Stimulated activated CD8-positive, alpha-beta memory T cell treated with anti-CD3 and anti-CD28 coated beads, Interleukin-15, amount 100 ng/mL, for 48 hours (primary cell): ENCODE measurements at places on chromosomes 12 and 14.

GRCh38 chr14:96906434-96906833, 109.3 kb downstream of the VRK1 start:
- DNase-seq, result no peak

DNA sequence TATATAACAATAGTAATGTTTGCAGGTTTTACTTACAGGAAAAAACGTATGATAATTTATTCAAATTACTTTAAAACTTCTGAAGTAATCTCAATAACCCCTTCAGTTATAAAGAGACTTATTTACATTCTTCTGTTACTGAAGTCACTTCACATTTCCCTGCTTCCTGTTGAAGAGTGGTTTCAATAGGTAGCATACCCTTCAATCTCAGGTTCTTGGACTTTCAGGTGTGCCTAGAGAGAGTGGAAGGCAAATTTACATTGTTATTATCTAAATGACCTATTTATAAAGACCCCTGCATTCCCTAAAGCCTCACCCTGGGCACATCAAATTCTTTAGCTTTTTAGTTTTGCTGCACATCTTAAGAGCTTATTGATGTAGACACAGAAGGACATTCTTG, 137.6 kb upstream of the AEBP2 start:
- no peak for DNase-seq

DNA sequence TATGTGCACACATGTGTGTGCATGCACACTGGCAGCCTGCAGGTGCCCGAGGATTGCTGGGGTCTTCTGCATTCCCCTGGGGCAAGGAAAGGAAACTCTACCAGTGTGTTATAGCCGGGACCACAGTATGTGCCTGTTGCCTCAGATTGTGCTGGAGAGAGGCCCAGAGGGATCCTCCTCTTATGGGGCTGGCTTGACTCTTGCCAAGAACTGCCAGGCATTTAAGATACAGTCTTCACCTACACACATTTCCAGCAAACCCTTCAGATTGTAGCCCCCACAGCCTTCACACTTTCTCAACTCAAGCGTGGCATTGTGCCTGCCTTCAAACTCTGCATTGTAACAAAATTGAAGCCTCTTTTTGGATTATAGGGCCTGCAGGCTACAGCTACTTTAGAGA, 176.7 kb upstream of the DYRK2 start:
- no peak for DNase-seq

DNA sequence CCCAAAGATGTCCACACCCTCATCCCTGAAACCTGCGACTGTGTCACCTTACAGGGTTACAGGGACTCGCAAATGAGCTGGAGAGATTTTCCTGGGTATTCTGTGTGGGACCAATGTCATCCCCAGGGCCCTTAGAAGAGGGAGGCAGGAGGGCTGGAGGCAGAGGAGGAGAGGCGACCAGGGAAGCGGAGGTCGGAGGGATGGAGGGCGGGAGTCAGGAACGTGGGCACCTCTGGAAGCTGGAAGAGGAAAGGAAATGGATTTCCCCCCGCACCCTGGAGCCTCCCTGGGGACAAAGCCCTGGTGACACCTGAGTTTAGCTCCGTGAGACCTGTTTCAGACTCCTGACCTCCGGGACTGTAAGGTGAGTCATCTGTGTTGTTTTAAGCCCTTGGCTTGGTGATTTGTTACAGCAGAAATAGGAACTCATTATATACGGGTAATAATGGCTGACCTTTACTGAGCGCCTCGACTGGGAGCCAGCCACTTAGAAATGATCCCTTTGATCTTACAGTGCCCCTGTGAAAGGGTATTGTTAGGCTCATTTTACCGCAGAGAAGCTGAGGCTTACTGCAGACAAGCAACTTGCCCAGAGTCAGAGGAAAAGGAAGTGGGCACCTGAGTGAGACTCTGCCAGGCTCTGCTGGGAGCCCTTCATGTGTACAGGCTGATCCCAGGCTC, 29.3 kb upstream of the FZD10 start:
- DNase-seq, result no peak

DNA sequence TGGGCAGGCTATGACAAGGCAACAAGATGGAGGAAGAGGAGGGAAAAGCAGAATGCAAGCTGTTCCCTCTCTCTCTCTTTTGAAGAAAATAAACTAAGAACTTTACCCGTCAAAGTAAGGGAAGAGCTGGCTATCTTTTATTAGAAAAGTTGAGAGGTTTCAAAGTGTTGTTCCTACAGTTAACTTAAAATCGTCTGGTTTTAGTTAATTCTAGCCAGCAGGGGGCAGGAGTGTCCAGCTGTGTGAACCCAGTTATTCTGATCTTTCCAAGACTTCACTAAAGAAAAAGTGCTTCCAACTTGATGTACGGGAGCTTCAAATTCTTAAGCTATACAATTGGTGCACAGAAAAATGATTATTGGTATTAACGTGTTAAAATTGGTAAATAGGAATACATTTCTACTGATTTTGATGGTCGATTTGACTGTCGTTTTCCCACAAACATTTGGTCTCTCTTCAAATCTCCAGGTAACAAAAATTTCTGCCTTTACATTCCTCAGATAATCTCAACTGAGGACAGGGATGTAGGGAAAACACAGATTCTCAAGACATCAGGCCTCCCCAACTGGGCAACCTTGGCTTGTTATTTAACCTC, 28.4 kb upstream of the MON2 start:
- no peak for DNase-seq
